ENCODE measurements at places on chromosomes 5 and 9.

GRCh38 chr5:164909673-164910072 is 1404.3 kb downstream of the MAT2B start:
- DNase-seq: no peak

DNA sequence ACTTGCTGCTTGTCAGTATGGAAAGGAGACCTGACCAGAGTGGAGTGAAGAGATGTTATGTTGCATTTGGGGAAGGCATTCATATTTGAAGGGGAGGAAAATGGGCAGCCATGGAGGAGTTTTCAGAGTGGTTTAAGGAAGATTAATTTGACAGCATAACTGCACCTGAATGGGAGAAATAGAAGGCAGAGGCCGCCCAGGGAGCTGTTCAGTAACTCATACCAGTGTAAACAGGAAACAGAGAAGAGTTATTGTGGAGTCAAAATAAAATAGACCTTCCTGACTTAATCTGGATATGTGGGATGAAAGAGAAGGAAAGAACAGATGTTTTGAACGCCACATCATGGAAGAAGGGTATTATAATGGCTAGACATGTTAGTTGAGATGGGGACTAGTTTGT is 13.4 kb downstream of the SLC44A1 start:
- no peak for DNase-seq

GRCh38 chr5:171428809-171429542 is 9.5 kb downstream of the FGF18 start:
- DNase-seq: peak; percentile 11

- DNase-seq: no peak
Measured at GRCh38 chr9:91625331-91625730, 201.7 kb upstream of the NFIL3 start.

- no peak for DNase-seq
Measured at GRCh38 chr5:137498301-137498735, 808 bp downstream of the SPOCK1 start.

DNA sequence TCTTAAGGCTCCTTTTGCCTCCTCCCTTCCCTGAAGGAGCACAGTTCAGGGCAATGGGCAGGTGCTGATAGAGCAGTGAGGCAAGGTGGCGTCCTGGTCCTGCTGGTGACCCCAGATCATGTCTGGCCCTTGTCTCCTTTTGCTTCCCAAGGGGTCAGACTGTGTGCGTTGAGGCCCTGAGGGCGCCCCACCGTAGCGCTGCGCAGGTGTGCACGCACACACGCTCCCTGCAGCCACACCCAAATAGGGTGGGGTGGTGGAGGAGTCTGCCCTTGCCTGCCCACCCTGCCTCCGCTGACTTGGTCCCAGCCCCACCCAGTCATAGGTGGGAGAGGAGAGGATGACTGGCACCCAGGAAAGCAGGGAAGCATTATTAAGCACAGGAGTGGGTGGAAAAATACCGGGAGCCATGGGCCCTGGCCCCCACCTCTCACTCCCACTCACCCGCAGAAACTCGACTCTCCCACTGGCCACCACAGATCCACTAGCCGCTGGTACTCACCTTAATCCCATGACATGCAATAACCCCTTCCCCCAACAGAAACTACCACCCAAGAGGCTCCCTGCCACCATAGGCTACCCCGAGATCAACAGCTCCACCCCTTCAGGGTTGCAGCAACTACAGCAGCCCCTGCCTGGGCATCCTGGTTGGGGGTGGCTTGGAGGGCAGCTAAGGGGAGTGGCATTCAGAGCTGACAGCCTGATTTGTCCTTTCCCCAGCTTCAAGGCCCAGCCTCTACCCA is 16.7 kb downstream of the PDLIM4 start:
- no peak for DNase-seq

- DNase-seq: no peak
Measured at GRCh38 chr5:116976767-116977166, 402.1 kb upstream of the SEMA6A start.

- DNase-seq: no peak
Measured at GRCh38 chr9:103904242-103904641, 189.9 kb upstream of the SMC2 start.

- DNase-seq: no peak
Measured at GRCh38 chr9:28073270-28073669, 500.0 kb upstream of the C9orf72 start.

- DNase-seq: no peak
Measured at GRCh38 chr5:20832204-20833080, 844.4 kb upstream of the CDH18 start.

- DNase-seq: no peak
Measured at GRCh38 chr5:36172599-36172998, 20.7 kb downstream of the SKP2 start.

GRCh38 chr5:7415587-7416535 is 19.9 kb downstream of the ADCY2 start:
- DNase-seq: no peak

- DNase-seq: no peak
Measured at GRCh38 chr5:54458221-54458620, 2.7 kb downstream of the HSPB3 start.

DNA sequence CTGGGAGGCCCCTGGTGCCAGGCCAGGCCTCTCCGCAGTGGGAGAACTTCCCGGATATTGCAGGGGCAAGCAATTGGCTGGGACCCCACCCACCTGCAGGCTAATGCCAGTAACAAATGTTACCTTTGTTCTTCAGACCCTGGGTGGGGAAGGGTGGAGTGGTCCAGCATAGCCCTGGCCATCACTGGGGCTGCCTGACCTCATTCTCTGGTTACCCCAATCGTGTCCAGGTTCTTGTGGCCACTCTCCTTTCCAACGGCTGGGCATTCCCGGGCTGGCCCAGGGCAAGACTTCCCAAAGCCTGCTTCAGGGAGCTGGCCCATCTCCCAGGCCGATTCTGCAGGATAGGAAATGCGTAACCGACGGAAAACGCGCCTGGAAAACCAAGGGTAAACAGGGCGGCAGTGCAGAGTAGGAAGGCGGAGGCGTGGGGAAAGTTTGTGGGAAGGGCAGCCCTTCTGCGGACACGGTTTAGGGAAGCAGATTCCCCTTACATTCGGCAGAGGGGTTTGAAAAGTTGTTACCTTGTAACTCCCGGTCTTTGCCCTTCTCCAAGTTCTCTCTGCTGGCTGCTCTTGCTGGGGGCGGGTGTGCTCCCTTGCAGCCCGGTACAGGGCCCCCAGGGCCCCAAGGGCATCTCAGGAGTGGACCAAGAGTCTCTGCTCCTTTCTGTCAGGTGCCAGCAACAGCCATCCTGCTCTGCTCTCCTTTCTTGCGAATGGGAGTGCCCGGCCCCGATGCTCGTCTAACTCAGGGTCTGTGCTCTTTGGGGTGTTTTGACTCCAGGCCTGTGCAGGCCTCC is 3.5 kb downstream of the NRARP start:
- DNase-seq: no peak

GRCh38 chr5:40501711-40502444 is 177.8 kb upstream of the PTGER4 start:
- no peak for DNase-seq

GRCh38 chr5:176410486-176411180 is 5.7 kb downstream of the CLTB start:
- DNase-seq: no peak

- no peak for DNase-seq
Measured at GRCh38 chr9:15967068-15967467, 414.2 kb downstream of the CCDC171 start.

- no peak for DNase-seq
Measured at GRCh38 chr9:92467041-92467440, 15.3 kb downstream of the ASPN start.

- DNase-seq: peak; percentile 44
Measured at GRCh38 chr9:137445930-137446431, 4.8 kb upstream of the ENTPD8 start.

DNA sequence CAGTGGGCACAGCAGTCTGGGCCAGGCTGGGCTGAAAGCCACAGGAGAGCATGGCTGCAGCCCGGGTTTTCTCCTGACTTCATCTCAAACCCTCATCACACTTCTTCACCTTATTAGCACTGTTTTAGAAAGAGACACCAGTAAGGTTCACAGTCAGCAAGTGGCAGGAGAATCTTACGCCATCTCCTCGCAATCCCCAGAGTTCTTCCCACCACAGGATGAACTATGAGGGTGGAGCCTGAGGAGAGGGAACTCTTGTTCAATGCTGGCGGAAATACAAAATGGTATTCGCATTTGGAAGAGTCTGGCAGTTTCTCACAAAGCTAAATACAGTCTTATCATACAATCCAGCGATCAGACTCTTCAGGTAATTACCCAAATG is 14.7 kb downstream of the BICD2 start:
- no peak for DNase-seq

- DNase-seq: peak; percentile 66
Measured at GRCh38 chr9:87596862-87597261, 99.2 kb downstream of the DAPK1 start.

DNA sequence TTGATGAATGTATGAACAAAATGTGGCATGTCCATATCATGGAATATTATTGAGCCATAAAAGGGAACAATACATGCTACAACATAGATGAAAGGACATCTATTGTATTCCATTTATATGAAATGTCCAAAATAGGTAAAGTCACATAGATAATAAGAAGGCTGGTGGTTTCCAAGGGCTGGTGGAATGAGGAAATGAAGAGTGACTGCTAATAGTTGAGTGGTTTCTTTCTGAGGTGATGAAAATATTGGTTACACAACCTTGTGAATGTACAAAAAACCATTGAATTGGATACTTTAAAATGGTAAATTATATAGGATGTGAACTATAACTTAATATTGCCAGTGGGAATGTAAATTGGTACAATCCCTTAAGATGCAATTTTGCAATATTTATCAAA is 5.2 kb downstream of the ARSB start:
- DNase-seq: no peak

DNA sequence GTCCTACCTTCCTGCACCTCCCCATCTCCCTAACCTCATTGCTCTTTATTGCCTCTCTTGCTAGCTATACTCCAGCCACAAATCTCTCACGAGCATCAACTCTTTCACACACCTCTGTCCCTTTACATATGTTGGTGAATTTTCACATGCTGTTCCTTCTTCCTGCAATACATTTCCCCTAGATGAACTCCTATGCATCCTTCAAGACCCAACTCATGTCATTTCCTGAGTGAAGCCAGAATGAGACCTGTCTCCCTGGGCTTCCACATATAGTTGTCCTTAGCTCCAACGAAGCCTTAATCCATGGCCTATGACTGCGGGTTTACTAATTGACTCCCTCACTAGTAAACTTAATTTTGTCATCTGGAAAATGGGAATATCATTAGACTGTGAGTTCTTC is 297.3 kb upstream of the PANK3 start:
- DNase-seq: no peak

GRCh38 chr5:158398360-158399201 is 539.6 kb upstream of the CLINT1 start:
- DNase-seq: no peak

DNA sequence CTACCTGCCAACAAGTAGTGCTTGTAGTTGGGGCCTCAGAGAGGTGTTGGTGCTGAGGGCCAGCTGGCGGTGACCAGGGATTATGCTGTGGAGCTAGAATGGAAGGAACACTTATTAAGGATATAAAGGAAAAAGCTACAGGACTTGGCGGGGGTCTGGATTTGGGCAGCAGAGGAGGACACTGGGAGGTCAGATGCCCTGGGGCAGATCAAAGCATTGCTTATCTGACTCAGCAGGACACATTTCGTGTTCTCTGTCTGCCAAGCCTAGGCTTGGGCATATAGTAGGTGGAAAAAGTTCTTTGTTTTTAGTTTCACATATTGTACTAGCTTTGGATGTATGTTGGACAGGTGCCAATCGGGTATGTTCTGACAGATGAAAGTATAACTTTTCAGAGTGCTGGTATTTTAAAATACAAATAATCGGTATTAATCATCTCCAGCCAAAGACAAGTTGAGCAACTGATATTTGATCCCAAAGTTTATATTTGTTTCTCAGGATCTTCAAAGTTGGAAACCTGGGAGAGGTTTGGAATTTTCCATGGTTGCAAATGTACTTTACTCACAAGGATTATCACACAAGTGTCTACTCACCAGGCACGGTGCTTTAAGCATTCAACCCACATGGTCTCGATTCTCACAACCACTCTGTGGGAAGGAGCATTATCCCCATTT is 69.4 kb downstream of the IQGAP2 start:
- DNase-seq: no peak

GRCh38 chr5:80704221-80704620 is 49.4 kb upstream of the DHFR start:
- DNase-seq: no peak

DNA sequence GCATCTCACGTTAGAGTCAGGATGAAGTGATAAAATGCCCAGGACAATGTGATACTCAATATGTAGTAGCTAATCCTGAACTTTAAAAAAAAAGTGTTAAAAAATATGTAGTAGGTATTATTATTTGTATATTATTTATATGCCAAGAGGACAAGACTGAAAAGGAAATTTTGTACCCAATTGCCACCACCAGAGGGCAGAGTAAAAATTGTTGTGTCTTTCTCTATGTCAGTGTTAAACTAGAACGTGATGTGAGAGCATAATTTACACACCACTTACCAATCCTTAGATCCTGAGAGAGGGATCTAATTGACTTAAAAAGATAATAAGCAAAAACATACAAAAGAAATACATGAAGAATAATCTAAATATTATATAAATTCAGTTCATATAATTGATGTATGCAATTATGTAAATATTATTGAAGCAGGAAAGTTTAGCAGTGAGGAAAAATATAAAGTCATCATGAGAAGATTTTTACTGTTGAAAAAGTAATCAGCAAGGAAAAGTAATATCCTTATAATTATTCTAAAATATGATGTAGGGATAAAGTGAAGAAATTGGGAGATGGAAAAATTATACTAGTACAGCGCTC is 288.9 kb downstream of the RAB3C start:
- DNase-seq: no peak

DNA sequence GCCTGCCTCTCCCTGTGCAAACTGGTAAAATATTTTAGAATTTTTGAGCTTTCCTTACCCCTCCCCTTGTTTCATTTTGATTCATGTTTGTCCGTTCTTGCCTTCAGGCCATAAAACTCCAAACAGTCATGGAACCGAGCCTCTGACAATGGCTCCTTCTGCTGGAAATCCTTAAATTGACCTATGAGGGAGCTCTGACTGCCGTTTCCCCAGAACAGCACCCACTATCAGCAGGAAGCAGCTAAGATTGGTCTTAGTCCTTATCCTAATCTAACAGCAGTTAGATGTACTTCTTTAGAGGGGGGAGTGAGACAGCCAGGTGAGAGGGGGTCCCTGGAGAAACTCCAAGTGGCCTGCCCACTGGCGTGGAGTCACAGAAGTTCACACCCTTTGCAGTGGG is 106.7 kb downstream of the FAM174A start:
- DNase-seq: no peak

All from lower lobe of right lung (tissue), 2 donors.